ENCODE measurements at places on chromosomes 3 and 15.

GRCh38 chr3:14997941-14998340 lies 50.6 kb downstream of the NR2C2 start:
- DNase-seq: no peak

DNA sequence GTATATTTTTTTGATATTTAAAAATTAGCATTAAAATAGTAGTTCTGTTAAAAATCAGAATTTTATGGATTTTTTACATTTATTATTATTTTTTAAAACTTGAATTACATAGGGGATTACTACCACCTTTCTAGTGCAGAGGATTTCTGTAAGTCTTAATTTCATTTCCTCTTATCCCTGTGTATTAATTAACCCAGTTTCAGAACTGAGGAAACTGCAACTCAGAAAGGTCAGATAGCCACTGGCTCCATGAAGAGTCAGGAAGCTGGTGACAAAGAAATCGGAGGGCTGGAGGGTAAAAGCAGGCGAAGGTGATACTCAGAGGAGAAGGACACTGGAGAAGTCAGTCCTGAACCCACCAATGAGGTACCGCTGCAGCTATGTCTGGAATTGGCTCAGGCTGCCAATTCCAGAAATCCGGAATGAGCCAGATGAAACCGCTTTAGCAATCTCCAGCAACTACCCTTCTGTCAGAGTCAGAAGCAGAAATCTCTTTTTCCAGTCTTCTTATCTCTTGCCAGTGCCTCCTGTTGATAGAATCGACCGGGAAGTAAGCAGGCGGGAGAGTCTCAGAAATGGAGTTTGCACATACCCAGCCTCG lies 308.5 kb downstream of the SV2B start:
- DNase-seq: no peak

GRCh38 chr15:84606653-84607120 lies 5.9 kb downstream of the ZSCAN2 start:
- DNase-seq: no peak

GRCh38 chr15:66162286-66162685 lies 91.3 kb downstream of the MEGF11 start:
- no peak for DNase-seq

- peak; percentile 56 for DNase-seq
These were observed at the start of gene NMB for GRCh38 chr15:84658080-84658787. NMB (minus strand) TSS chr15:84658199; CDS start chr15:84658152, 47 bp downstream.

DNA sequence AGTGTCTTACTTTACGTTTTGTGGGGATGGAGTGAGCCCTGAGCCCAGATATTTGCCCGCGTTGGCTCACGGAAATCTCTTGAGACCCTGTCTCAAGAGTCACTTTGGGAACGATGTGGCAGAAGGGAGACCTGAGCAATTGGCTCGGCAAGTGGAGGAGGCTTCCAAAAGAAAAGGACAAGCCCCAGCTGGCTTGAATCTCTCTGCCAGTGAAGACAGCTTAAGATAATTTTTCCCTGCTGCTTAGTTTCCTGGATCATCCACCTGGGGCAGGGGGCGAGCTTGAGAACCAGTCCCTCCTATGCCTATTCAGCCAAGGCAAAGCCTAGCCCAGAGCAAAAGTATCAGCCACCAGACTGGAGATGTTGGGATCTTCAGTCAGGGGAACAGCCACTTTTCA lies 708 bp downstream of the SEC22A start:
- no peak for DNase-seq

DNA sequence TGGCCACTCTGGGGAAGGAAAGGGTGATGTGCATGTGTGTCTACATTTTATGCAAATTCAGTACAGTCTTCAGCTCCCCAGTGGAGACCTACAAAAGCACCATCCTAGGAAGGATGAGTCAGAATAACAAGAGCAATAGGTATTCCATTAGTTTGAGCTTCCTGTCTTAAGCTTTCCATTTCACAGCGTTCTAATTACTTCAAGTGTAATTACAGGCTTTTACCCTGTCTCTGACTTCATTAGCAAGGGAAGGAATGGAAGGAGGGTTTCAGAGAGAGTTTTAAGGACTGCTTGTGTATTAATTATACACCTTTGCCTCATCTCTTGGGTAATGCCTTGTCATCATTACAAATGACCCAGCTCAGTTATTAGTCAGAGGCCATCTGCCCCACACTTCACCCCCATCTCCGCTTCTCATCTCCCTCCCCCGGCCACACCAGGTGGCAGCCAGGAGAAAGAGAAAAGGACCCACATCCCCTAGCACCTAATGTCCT lies 202.8 kb upstream of the MRPL3 start:
- no peak for DNase-seq

- DNase-seq: peak; percentile 84
These were observed 15.6 kb downstream of the CHST2 start for GRCh38 chr3:143135150-143135549.

DNA sequence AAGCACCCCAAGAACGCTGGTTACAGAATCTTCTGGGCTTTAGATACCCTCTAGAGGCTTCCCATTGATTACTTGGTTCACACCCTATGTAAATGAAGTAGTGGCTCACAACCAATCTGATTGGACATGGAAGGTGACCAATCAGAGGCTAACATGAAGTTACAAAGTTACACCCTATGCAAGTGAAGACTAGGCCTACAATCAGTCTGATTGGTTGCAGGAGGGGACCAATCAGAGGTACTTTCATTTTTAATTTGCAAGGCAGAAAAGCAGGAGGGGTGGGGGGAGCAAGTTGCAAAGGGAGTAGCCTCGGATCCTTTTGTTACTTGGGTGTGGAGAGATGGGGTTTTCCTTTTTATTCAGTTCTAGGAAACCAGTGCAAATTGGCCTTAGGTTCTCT lies 11.1 kb upstream of the RTP2 start:
- no peak for DNase-seq

DNA sequence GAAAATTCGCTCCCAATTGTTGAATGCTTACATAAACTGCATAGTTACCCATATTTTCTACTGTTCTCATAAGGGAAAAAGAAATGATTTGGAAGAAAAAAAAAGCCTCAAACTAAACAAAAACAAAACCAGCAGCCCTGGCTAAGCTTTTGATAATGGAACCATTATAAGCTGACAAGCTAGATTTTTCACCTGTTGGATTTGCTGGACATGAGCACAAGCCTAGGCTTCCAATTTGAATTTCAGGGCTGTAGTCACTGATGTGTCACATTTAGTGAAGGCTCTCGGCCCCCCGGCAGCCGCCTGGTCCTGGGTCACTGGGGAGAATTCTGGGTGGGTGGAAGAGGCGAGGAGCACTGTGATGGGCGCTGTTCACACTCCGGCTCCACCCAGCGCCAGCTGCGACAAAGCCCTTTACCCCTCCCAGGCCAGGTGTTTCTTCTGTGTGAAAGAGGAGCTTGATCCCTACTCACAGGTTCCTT lies 4.6 kb downstream of the FBXL22 start:
- no peak for DNase-seq

- DNase-seq: no peak
These were observed 30.7 kb downstream of the SEMA7A start for GRCh38 chr15:74402873-74403587.

DNA sequence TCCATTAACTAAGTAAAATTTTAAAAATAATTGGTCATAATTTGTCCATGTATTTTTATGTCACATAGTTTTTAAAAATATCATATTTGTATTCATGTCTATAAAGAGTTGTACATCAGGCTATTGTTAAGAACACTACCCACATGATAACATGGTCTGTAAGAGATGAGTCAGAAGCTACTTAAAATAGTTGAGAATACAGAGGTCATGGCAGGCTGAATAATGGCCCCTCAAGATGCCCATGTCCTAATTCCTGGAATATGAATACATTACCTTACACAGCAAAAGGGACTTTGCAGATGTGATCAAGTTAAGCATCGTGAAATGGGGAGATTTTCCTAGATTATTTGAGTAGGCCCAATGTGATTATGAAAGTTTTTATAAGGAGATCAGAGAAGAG lies 782.9 kb upstream of the GOLIM4 start:
- no peak for DNase-seq

DNA sequence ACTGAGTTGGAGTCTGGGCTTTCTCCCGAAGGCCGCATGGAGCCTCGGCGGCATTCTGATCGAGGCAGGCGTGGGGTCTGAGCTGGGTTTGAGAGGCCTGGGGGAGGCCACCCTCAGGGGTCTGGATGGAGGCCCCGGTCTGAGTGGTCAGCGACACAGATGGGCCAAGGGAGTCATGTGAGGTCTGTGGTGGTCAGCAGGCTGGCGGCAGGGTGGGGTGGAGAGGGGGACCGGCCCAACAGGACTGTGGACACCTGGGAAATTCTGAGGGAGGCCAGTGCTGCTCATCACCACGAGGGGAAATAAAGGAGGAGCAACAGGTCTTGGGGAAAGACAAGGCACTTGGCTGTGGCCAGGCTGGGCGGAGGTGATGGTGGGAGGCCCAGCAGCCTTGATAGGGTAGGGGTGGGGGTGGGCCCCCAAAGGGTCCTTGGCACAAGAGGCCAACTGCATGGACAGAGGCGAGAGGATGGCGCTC lies 16.2 kb downstream of the CTSH start:
- no peak for DNase-seq

- DNase-seq: no peak
These were observed 32.6 kb downstream of the STT3B start for GRCh38 chr3:31565288-31565687.

DNA sequence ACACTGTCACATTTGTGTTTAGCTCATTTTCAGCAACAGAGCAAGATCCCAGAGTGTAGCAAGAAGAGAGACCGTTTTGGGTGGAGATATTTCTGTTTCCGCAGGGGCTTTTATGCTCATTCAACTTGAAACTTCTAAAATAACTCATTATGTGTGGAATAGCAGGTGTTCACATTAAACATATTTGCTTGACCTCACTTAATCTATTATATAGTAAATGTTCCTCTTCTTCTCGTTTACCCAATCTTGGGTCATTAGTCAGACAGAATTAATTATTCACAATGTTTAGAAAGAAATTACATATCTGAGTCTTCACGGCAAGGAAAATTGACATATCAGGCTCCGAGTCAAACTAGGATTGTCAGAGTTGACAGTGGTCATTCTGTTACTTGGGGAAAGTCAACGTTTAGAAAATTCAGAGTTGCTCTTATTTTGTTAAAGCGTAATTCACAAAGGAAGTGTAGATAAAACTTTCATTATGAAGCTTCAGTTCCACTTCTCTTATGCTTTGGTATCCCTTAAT lies 222.9 kb downstream of the TPRG1 start:
- DNase-seq: no peak

DNA sequence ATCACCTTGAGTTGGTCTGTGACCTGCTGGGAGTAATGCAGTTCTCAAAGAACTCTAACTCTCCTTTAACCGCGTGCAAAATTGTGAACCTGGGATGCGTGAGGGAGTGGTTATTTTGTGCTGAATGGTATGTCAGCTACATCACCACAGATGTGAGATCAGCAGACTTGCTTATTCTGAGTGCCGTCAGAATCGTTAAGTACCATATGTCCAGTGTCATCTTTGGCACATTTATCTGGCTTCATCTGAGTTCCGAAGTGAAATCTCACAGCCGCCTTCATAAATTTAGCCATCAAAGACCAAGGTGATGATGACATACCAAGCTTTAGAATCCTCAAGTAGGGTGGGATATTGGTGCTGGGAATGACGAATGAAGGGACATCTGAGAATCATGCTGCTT lies 347.2 kb upstream of the TPRG1 start:
- DNase-seq: no peak

GRCh38 chr3:46372492-46373359 lies 2.0 kb downstream of the CCR5 start:
- no peak for DNase-seq

DNA sequence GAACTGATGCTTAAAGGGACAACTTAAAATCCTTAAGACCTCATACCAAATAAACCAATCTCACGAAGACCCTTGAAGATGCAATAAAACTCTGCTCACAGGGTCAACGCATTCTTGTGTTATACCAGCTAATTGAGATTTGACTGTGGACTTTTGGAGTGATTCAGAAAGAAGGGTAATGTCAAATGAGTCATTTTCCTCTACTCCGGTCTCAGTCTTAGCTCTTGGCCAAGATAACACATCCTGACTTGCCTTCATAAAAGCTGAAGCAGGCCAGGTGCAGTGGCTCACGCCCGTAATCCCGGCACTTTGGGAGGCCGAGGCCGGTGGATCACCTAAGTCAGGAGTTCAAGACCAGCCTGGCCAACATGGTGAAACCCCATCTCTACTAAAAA lies 3.8 kb downstream of the PKM start:
- DNase-seq: peak; percentile 56

DNA sequence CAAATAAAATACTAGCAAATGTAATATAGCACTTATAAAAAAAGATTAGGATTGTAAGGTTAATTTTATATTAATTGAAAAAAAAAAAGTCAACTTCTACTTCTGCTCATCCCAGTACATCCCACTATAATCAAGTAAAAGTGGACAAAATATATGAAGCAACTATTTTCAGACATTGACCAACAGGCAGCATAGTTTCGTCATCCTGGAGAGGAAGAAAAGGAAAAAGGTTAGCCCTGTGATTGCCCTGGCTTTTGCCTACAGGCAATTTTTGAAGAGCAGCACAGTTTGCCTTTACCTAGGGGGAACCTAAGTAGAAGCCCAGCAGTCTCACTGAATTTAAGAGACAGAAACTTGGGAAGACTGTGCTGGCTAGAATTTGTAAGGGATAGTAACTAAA lies 52.2 kb upstream of the ACTC1 start:
- DNase-seq: no peak

DNA sequence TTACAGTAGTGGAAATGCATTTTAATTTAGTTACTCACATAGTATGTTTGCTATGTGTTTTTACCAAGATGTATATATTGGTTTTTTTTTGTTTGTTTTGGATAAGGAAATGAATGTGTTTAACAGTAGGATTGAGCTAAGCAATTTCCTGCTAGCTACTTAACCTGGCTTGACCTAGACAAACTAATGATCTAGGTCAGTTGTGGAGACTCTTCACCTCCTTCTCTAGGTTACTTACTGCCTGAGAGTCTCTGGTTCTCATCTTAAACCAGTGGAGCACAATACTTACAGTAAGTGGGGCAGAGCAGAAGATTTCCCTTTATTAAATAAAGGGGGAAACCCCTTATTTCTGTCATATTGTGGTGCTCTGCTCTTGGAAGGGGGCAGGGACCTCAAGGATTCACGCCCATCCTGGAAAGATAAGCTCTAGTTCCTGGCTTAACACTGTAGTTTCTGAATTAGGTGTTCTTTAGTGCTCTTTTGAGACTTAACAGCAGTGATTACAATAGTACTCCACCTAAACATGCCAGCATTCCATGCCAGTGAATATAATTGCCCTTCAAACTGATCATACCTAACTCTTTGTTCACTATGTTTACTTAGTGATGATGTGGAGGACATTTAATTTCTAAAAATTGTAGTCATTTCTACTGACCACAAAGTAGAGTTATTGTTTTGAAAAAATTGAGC lies 79.9 kb downstream of the UBP1 start:
- peak; percentile 38 for DNase-seq

DNA sequence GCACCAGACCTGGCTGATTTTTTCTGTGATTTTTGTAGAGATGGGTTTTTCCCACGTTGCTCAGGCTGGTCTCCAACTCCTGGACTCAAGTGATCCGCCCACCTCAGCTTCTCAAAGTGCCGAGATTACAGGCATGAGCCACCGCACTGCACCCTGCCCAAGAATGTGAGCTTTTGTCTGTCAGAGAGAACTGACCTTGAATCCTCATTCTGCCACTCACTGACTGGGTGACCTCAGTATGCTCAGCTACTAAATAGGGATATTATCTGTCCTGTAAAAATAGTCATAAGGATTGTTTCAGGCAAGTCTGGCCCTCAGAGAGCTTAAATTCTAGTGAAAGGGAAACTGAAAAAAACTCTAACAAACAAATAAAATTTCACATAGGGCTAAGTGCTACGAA lies 2.1 kb upstream of the RFT1 start:
- DNase-seq: no peak

Measured in amniotic stem cell (primary cell).